ENCODE measurements at places on chromosomes 12 and 14.

DNA sequence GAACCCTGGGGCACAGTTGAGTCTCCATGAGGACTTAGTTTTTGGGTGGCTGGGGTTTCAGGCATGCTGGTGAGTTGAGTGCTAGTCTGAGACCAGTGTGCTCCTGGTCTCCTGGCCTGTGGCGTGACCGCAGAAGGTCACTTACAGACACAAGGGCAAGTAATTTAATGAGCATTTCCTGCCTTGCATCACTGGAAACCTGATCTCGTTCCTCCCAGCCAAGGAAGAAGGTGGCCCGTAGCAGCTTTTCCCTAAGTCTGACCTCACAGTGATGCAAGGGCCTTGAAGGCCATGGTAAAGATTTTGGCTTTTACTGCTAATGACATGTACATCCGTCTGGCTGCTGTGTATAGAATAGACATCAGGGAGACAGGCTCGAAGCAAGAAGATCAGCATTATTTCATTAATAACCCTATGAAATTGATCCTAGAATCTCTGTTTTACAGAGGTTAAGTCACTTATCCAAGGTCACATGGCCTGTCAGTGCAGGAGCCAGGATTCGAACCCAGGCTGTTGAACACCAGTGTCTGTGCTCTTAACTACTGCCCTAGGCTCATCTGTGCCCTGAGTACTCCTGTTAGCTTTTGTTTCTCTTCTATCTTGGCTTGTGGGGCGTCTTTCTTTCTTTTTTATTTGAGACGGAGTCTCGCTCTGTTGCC, 4.6 kb downstream of the TMEM120B start:
- H3K4me3 ChIP-seq = no peak overlapping the region
- peaks cover 11% of the 10 kb centered on the region for H3K4me1 ChIP-seq
- no peaks in the 10 kb centered on the region for H3K27me3 ChIP-seq
- H3K36me3 ChIP-seq = no peaks in the 10 kb centered on the region
- H3K27ac ChIP-seq = no peak overlapping the region

- H3K27me3 ChIP-seq = no peaks in the 10 kb centered on the region
- H3K27ac ChIP-seq = no peak overlapping the region
- DNase-seq = no peak
- no peaks in the 10 kb centered on the region for H3K4me1 ChIP-seq
- H3K4me3 ChIP-seq = no peak overlapping the region
- H3K36me3 ChIP-seq = no peaks in the 10 kb centered on the region
These were observed 241.9 kb upstream of the FLRT2 start for GRCh38 chr14:85288041-85288440.

DNA sequence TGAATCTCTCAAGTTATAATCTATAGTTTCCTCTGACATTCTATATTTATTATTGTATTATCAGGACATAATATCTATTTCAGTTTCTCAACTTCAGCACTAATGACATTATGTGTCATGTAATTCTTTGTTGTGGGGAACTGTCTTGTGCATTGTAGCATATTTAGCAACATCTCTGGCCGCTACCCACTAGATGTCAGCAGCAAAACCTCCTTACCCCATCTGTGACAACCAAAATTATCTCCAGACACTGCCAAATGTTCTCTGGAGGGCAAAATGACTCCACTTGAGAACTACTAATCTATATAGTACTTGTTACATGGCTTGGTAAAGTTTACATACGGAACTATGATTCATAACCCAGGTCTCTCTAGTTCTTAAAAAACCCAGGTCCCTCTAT, 110.2 kb downstream of the RASSF9 start:
- DNase-seq = no peak
- H3K4me3 ChIP-seq = no peak overlapping the region
- H3K4me1 ChIP-seq = no peaks in the 10 kb centered on the region
- no peak overlapping the region for H3K27ac ChIP-seq

DNA sequence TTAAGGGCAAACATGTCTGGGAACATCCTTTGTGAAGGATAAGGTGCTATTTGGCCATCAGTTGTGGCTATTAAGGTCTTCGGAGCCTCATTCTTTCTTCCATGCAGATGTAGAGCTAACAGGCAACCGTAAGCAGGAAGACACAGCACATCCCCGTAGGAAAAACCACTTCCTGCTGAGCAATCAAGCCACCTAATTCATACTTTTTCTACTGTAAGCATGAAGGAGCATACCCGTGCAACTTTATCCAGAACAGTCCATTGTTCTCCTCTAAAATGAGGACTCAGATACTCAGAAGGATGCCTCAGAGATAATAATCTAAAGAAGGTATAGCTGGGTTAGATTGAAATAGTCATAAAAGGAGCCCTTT, 232.0 kb downstream of the PPM1H start:
- peaks cover 3% of the 10 kb centered on the region for H3K4me1 ChIP-seq
- H3K27ac ChIP-seq = peak overlapping the region; percentile 27
- no peaks in the 10 kb centered on the region for H3K36me3 ChIP-seq
- no peaks in the 10 kb centered on the region for H3K27me3 ChIP-seq

- H3K4me3 ChIP-seq = no peak overlapping the region
- H3K36me3 ChIP-seq = no peaks in the 10 kb centered on the region
- H3K27me3 ChIP-seq = no peaks in the 10 kb centered on the region
- no peak overlapping the region for H3K27ac ChIP-seq
These were observed 1036.6 kb downstream of the TRHDE start for GRCh38 chr12:73308747-73309146.

GRCh38 chr12:48032597-48032996, 28.3 kb upstream of the COL2A1 start:
- H3K27me3 ChIP-seq = peaks cover 18% of the 10 kb centered on the region
- H3K4me1 ChIP-seq = peaks cover 17% of the 10 kb centered on the region
- no peak overlapping the region for H3K27ac ChIP-seq

GRCh38 chr14:77184396-77185092, 2.9 kb downstream of the TMEM63C start:
- H3K27me3 ChIP-seq = no peaks in the 10 kb centered on the region
- H3K27ac ChIP-seq = no peak overlapping the region
- H3K4me1 ChIP-seq = peaks cover 14% of the 10 kb centered on the region
- no peaks in the 10 kb centered on the region for H3K36me3 ChIP-seq

DNA sequence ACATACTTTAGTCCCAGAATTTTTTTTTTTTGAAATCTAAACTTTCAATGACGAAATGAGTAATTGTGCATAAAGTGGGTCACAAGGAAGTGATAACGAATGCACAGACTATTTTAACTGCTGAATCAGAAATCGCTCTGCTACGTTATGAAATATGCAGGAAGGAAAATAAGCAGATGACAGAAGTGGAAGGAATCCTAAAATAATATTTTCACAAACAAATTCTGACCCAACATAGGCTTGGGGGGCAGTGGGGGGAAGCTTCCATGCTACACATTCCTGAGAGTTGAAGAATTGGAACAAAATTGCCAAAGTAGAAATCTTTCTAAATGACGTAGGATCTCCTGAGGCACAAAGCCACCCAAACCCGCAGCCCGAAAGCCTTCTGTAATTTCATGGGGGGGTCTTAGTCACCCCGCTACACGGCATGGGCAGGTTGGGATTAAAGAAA, 89.6 kb downstream of the ARF6 start:
- no peak overlapping the region for H3K4me3 ChIP-seq
- no peaks in the 10 kb centered on the region for H3K27me3 ChIP-seq
- H3K36me3 ChIP-seq = no peaks in the 10 kb centered on the region
